Daoy (cell line): ENCODE measurements at places on chromosomes 6 and 20.

GRCh38 chr6:79847426-79847825 lies 99.9 kb downstream of the ELOVL4 start:
- DNase-seq, result no peak

DNA sequence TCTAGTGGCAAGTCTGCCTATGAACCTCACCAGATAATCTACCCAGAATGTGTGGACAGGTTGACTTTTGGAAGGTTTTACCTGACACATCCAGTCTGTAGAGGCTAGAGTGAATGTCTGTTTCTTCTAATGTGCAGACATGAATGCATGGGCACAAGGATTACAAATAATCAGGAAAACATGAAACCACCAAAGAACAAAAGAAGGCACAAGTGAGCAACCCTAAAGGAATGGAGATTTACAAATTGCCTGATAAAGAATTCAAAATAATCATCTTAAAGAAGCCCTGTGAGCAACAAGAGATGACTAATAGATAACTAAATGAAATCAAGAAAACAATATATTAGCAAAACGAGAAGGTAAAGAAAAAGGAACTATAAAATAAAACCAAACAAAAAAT lies 876.1 kb upstream of the ADGRB3 start:
- no peak for DNase-seq

- peak; percentile 57 for DNase-seq
Measured at GRCh38 chr6:52362443-52363227, 684 bp downstream of the PAQR8 start.

- DNase-seq, result peak; percentile 84
Measured at GRCh38 chr6:56749632-56750151, 107.0 kb upstream of the DST start.

GRCh38 chr6:38319256-38320212 lies 320.2 kb downstream of the BTBD9 start:
- peak; percentile 4 for DNase-seq

DNA sequence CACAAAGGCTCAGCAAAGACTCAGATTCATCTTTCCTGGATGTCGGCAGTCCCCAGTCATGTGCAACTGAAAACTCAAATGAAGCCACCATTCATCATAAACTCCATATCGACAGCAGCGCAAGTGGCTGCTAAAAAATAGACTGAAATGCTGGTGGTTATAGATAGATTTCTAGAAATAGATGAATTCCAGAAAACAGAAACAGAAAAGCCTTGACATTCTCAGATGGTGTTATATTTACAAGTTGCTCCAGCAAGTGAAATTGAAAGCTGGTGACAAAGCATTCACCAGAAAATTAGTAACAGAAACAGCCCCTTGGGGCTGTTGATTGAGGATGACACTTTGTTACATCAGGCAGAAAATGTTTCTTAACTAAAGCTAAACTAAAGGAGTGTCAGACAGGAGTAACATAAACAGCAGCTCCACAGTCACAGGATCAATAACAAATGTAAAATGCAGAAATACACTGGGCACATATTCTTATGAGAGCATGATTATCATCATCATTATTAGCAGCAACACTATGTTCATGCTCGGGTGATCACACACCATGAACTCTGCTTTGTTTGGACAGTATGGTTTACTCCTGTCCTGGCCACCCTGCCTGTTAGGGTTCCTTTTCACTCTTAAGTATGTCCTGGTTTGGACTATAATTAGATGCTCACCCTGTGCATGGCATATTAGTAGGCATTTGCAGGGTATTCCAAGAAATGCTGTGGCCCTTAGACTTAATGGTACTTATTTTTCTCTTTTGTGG lies 36.4 kb upstream of the SLC35F1 start:
- DNase-seq, result no peak
